HepG2 (cell line): ENCODE measurements at places on chromosomes 3 and 15. TPM values are rescaled to one million over a fixed set of nuclear protein-coding genes. Genes with fewer than 3 reads are reported as not detected.

Gene CP
- total RNA-seq = 21.1 and 42.6 TPM in 2 replicates

Gene A4GNT
- total RNA-seq = not detected in 2 replicates

Gene MCF2L2
- total RNA-seq = not detected in 2 replicates

Gene SERINC4
- not detected in 2 replicates for total RNA-seq

Gene CCR9
- not detected in 2 replicates for total RNA-seq

DNA sequence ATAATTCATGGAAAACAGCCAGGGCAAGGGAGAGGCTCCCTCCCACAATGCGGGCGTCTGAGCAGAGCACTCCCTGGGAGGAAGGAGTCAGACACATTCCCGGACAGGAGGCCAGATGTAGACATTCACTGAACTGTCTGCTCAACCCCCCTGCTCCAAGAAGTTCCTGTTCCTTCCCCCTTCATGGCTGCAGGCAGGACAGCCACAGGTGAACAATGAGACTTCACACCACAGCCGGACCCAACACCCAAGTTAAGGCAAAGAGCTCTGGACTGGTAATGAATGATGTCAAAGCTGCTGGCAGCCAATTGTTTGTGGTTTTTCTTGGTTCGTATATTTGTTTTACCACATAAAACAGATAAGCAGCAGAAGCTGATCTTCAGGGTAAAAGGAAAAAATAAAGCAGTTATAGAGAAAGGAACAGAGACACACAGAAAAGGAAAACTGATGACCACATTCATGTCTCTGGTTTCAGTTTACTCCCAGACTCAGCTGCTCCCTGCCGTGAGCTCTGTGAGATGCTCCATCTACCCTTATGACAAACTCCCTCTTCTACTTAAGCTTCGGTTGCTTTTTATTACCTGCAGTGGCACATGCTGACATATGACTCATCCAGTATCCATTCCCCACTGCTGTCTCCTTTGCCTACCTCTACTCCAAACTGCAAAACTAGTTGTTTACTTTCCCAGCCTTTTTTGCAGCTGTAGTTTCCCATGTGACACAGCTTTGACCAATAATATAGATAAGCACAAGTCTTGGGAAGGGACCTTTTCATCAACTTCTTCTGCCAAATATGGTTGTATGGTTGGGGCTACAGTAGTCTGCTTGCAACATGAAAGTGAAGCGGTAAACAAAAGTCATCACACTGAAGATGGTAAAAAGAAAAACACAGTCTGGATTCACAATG, 33.1 kb downstream of the DZIP1L start:
- H3K4me3 ChIP-seq = no peak overlapping the region
- no peaks in the 10 kb centered on the region for H3K36me3 ChIP-seq
- H3K27me3 ChIP-seq = no peaks in the 10 kb centered on the region

DNA sequence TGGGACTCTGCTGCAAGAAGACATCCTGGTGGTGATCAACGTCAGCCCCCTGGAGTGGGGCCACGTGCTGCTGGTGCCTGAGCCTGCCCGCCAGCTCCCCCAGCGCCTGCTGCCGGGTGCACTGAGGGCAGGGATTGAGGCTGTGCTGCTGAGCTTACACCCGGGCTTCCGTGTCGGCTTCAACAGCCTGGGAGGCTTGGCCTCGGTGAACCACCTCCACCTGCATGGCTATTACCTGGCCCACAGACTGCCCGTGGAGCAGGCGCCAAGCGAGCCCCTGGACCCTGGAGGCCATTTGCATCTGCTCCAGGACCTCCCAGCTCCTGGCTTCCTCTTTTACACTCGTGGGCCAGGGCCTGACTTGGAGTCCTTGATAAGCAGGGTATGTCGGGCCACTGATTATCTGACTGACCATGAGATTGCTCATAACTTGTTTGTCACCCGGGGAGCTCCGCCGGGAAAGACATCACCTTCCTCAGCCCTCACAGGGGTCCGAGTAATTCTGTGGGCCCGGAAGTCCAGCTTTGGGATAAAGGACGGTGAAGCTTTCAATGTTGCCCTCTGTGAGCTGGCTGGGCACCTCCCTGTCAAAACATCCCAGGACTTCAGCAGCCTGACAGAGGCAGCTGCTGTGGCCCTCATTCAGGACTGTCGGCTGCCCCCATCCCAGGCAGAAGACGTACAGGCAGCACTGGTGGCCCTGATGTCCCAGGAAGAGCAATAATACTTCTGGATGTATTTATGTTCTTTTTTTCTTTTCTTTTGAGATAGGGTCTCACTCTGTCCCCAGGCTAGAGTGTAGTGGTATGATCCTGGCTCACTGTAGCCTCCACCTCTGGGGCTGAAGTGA, 7.6 kb downstream of the GDPGP1 start:
- DNase-seq = no peak
- H3K4me3 ChIP-seq = no peak overlapping the region
- no peak overlapping the region for H3K27ac ChIP-seq
- H3K27me3 ChIP-seq = no peaks in the 10 kb centered on the region
- peaks cover 16% of the 10 kb centered on the region for H3K4me1 ChIP-seq
